ENCODE measurements at places on chromosomes 1 and 21. TPM values are rescaled to one million over a fixed set of nuclear protein-coding genes. Genes with fewer than 3 reads are reported as not detected.

DNA sequence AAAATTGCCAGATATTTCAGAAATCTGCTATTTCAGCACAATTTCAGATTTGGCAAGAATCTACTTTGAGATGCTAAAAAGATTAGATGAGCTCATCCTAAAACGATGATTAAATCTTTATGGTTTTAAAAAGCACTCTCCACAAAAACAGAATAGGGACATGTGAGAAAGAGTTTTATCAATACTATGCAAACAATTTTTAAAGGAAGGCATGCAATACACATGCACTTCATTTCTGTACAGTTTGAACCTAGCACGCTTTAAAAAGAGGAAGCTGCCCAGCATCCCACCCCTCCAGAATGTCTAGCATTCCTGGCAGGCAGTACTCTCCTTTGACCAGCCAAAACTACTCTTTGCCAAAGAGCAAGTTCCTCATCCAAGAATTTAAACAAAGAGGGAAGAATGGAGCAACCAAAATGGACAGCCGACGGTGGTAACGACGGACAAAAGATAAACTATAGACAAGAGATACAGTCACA is 1.3 kb downstream of the ARHGAP29 start:
- H3K4me1 ChIP-seq, result peaks cover 9% of the 10 kb centered on the region
- H3K27me3 ChIP-seq, result peaks cover 19% of the 10 kb centered on the region
- DNase-seq, result no peak
- no peaks in the 10 kb centered on the region for H3K36me3 ChIP-seq

- peaks cover 53% of the 10 kb centered on the region for H3K4me1 ChIP-seq
- H3K27me3 ChIP-seq, result no peaks in the 10 kb centered on the region
- H3K36me3 ChIP-seq, result no peaks in the 10 kb centered on the region
- DNase-seq, result no peak
- no peak overlapping the region for H3K4me3 ChIP-seq
Measured at GRCh38 chr1:40808002-40808401, 24.4 kb downstream of the KCNQ4 start.

GRCh38 chr1:203324105-203325025 is 19.0 kb downstream of the BTG2 start:
- no peak for DNase-seq
- peaks cover 51% of the 10 kb centered on the region for H3K4me1 ChIP-seq
- no peak overlapping the region for H3K4me3 ChIP-seq
- peaks cover 15% of the 10 kb centered on the region for H3K27me3 ChIP-seq
- H3K36me3 ChIP-seq, result no peaks in the 10 kb centered on the region
- H3K27ac ChIP-seq, result no peak overlapping the region

DNA sequence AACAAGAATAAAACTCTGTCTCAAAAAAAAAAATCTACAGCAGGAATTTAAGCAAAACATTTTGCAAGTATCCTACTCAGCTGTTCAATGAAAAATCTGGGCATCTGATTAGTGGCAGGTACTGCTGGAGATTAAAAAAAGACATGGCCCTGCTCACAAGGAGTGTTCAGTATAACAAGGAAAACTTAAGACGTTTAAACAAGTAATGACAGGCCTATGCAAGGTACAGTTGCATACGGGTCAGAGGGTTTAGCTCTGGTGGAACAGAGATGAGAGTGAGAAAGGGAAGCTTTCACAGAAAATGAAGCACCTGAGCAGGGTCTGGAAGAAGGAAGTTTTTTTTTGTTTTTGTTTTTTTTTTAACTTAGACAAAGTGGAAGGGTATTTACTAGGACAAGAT is 23.0 kb downstream of the SNRNP40 start:
- H3K36me3 ChIP-seq, result peaks cover 91% of the 10 kb centered on the region
- H3K27me3 ChIP-seq, result no peaks in the 10 kb centered on the region
- no peak overlapping the region for H3K27ac ChIP-seq
- no peaks in the 10 kb centered on the region for H3K4me1 ChIP-seq

DNA sequence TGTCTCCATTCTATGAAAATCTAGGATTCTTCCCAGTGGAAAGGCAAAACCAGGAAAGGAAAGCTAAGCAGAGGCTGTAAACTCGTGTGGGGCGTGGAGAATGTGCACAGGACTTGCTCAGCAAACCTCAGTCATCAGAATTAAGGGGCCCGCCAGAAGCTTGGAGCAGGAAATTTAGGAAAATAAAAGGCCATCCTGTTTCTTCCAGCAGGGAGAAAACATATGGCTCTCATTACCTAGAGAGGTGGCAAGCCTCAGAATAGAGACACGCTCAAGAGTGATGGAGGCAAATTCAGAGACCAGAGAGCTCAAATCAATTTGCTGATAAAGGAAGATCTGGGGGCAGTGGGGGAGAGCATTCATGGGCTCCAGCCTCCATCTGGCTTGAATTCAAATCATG is 151.9 kb upstream of the KLHDC7A start:
- no peaks in the 10 kb centered on the region for H3K36me3 ChIP-seq
- no peaks in the 10 kb centered on the region for H3K27me3 ChIP-seq
- no peak overlapping the region for H3K4me3 ChIP-seq
- no peak for DNase-seq

- H3K36me3 ChIP-seq, result peaks cover 3% of the 10 kb centered on the region
- peak; percentile 70 for DNase-seq
- no peaks in the 10 kb centered on the region for H3K27me3 ChIP-seq
- H3K27ac ChIP-seq, result peak overlapping the region; percentile 88
- H3K4me3 ChIP-seq, result peak overlapping the region; percentile 54
Measured at GRCh38 chr1:27526569-27527222, 36.7 kb upstream of the WASF2 start.

DNA sequence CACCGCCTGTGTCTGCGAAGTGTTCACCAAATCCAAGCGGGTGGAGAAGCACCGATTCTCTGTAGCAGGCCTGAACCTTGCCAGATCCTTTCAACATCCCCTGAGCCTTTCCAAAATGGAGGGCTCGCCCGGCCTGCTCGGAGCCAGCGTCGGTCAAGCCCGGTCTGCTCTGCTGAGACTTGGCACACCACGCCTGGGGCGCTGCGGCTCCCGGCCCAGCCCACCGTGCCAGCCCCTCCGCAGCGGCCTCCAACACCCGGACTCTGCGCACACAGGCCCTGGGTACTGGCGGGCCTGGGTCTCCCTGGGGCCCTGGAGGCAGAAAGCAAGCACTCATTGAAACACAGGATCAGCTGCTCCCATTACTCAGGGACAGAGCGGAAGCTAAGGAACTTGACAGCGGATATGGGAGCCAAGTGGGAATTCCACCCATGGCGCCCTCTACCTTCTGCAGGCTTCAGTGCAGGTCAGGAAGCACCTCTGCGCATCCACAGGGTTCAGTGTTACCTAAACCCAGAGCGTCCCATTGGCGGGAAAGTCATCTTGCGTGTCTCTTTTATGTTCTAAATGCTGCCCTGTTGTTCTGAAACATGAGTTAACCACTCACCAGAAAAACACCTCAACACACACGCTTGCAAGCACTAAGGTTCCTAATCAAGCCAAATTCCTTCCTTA is 159.9 kb downstream of the ZBTB18 start:
- DNase-seq, result peak; percentile 38
- H3K27me3 ChIP-seq, result peaks cover 13% of the 10 kb centered on the region
- H3K4me3 ChIP-seq, result no peak overlapping the region
- H3K27ac ChIP-seq, result no peak overlapping the region
- no peaks in the 10 kb centered on the region for H3K36me3 ChIP-seq
- H3K4me1 ChIP-seq, result no peaks in the 10 kb centered on the region

DNA sequence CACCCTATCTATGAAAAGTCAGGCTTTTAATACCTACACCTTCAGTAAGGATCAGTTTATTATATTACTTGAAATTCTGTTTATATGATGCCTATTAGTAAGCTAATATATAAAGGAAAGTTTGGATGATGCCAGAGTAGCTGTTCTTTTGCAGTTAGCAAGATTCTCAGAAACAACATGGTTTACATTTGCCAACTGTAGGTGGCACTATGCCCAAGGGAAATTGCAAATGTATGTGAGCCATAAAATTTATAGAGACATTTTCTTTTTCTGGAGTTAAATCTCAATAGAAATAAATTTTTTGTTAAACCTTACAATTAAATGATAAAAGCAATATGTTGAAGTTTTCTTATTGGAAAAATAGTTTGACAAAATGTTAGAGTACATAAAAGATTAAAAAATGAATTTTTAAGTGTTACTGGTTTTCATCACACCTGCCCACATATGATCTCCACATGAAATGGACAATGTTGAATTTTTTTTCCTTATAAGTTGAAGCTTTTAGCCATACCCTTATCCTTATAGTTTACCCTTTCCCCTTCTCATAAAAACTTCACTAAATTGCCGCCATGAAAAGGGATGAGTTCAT is 32.1 kb upstream of the EPHX4 start:
- H3K4me3 ChIP-seq, result no peak overlapping the region
- 0 out of 3 replicates have a peak, but pooled peaks cover 2% of the 10 kb centered on the region for H3K27me3 ChIP-seq
- no peak overlapping the region for H3K27ac ChIP-seq
- no peaks in the 10 kb centered on the region for H3K36me3 ChIP-seq

DNA sequence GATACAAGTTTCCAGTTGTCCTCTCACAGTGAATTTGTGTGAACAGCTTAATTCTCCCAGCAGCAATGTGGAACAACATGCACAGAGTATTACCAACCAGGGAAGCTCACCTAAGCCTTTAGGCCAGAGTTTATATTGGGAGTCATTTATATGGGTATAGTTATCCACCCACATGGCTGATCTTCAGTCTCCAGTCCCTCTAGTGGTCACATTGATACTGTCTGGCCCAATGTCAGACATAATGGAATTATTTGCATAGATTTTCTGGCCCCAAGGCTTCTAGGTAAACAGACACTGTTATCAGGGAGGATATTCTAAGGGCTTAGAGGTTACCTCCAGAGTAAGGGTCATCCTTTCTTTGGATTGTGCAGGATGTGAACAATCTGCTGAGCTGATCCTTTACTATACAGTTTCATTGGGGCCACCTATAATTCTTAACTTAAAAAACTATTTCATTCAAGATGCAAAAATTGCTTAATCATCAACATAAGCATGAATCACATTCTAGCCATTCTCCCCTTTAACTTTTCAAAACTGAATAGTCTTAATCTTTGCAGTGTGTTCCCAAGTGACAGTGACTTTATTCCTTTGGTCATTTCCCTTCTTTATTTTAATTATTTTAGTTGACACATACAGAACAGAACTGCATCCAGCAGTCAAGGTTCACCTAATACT is 210.9 kb downstream of the LTN1 start:
- no peaks in the 10 kb centered on the region for H3K27me3 ChIP-seq
- no peaks in the 10 kb centered on the region for H3K4me1 ChIP-seq
- no peak overlapping the region for H3K4me3 ChIP-seq
- no peaks in the 10 kb centered on the region for H3K36me3 ChIP-seq

GRCh38 chr1:16122916-16123315 is 33.0 kb downstream of the EPHA2 start:
- peaks cover 12% of the 10 kb centered on the region for H3K27me3 ChIP-seq
- H3K4me3 ChIP-seq, result no peak overlapping the region
- DNase-seq, result peak; percentile 61
- H3K27ac ChIP-seq, result no peak overlapping the region
- peaks cover 21% of the 10 kb centered on the region for H3K4me1 ChIP-seq

DNA sequence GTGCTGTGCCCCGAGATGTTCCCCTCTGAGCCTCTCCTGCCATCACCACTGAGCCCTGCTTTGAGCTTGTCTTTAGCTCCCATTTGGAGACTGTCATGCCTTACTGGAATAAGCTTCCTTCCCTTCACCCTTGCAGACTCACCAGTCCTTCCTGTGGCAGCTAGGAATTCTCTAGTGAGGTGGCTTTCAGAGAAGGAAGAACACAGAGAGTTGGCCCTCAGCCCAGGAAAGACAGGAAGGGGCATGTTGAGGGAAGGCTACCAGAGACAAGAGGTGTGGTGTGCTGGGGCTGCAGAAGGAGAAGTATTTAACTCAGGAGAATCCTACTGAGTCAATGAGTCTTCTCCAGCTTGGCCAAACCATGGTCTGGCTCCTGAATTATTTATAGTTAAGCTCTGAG is 76.3 kb downstream of the UCK2 start:
- peaks cover 91% of the 10 kb centered on the region for H3K36me3 ChIP-seq
- H3K4me3 ChIP-seq, result no peak overlapping the region
- no peak overlapping the region for H3K27ac ChIP-seq
- H3K27me3 ChIP-seq, result no peaks in the 10 kb centered on the region
- H3K4me1 ChIP-seq, result no peaks in the 10 kb centered on the region

DNA sequence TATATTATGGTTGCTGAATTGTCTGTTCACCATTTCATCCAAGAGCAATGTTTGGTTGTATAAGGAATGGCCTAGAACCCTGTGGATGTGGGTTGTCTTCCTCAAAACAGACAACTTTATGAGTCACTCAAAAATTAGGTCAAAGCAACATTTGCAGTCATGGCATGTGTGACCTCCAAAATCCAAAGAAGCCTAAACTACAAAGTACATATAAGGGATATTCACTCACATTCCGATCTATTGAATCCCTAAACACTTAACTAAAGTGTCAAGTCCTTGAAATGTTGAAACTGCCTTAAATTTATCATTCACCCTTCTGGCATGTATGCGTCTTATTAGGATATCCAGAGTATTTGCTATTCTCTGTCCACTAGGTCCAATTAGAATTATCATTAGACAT is 491.5 kb downstream of the NUF2 start:
- no peaks in the 10 kb centered on the region for H3K36me3 ChIP-seq
- H3K27ac ChIP-seq, result no peak overlapping the region
- no peaks in the 10 kb centered on the region for H3K27me3 ChIP-seq
- H3K4me1 ChIP-seq, result no peaks in the 10 kb centered on the region

- H3K27me3 ChIP-seq, result no peaks in the 10 kb centered on the region
- DNase-seq, result no peak
- H3K4me1 ChIP-seq, result no peaks in the 10 kb centered on the region
Measured at GRCh38 chr1:102961549-102961948, 146.8 kb downstream of the COL11A1 start.

SPAG17 gene
- 0.63 TPM for total RNA-seq

LCE6A gene
- not detected for total RNA-seq
